Ascending aorta (tissue), 2 donors: ENCODE measurements at places on chromosomes 1 and 21.
A peak's percentile ranks its signal among the peaks of the same experiment; 100 is the strongest.

- H3K27ac ChIP-seq, result no peak overlapping the region
- DNase-seq, result no peak
- H3K4me1 ChIP-seq, result peaks cover 24% of the 10 kb centered on the region
These were observed 122.0 kb downstream of the ETS2 start for GRCh38 chr21:38927776-38928175.

- H3K27ac ChIP-seq, result no peak overlapping the region
- no peaks in the 10 kb centered on the region for H3K27me3 ChIP-seq
- no peaks in the 10 kb centered on the region for H3K4me1 ChIP-seq
These were observed 10.6 kb downstream of the RGSL1 start for GRCh38 chr1:182460550-182460951.

DNA sequence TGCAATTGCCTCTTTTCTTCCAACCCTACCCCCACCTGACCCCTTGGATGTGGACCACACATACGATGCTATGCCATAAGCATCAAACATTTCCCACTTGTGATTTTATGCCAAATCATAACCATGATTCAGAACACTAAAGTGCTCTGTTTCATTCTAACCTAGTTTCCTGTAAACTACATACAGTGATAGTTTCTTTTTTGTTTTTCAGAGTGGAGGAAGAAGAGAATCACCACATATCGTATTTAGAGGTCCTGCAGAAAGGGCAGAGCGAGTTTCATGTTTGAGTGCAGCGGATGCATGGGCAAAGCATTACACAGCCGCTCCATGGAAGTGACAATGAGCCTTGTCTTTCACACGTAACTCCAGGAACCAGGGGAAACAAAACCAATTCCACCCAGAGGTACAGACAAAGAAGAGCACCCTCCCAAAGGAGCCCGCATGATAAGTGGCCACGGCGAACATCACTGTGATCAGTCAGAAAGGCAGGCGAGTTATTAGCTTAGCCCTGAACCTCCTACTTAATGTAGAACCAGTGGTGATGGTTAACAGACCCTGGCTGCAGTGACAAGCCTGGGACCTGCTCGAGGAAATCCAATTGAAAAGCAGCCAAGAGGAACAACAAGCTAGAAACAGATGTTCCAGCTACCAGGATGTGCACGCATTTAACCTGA is 64.0 kb upstream of the ZNF281 start:
- no peak for DNase-seq
- no peak overlapping the region for H3K27ac ChIP-seq
- H3K4me1 ChIP-seq, result no peaks in the 10 kb centered on the region
- no peak overlapping the region for H3K4me3 ChIP-seq

DNA sequence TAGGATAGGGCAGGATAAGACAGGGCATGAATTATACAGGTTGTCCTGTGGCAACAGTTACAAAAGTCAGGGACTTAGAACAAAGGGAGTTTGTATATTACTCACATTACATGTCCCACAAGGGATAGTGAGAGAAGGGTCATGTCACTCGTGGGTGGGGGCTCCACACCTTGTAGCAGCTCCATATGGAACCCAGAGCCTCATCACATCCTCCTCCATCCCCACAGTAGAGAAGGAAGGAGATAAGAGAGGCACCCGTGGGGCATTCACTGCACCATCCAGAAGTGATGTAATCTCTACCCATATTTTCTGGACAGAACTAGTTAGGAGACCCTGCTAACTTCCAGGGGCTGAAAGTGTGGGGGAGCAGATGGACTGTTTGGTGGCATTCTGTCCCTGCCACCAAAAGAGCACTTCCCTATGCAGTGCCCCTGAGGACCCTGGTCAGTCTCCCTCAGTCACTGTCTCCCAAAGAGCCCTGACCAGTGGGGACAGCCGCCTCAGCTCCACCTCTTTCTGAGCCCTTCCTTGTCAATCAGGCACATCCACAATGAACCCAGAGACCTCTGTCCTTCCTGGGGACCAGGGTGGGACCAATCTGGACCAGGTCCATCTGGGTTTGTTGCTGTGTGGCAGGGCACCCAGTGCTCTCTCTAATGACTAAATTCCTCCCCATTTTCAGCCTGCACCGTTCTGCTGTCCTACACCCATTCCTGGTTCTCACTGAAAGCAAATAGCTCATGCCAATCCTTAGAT is 154.8 kb upstream of the ETV3 start:
- no peak overlapping the region for H3K4me3 ChIP-seq
- H3K27me3 ChIP-seq, result no peaks in the 10 kb centered on the region
- no peaks in the 10 kb centered on the region for H3K4me1 ChIP-seq
- no peak for DNase-seq

DNA sequence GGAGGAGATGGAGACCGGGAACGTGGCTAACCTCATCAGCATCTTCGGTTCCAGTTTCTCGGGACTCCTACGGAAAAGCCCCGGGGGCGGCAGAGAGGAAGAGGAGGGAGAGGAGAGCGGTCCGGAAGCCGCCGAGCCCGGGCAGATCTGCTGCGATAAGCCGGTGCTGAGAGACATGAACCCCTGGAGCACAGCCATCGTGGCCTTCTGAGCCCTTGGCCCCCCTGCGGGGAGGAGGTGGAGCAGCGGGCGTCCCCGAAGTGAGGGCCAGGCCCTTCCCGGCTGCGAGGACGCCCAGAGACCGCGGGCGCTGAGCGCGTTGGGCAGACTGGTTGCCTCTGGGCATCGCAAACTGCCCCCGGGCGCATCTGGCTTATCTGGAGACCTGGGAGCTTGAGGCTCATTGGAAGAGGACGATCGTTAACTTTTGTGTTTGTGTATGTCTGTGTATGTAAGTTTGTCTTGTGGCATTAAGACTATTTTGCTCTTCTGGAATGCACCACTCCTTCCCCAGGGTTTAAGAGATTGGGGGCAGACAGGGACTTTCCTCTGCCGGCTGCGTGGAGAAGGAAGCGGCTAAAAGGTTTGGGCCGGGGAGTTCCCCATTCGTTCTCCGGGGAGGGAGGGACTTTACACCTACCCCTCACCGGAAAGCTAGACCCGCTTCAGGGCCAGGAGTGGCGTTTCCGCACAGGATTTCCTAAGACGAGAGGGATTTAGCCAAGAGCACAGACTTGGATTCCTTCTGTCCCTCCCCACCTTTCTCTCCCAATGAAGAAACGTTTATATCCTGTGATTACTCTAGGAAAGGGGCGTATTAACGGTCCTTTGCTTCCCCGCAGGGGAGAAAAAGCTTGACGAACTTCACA is 1.4 kb downstream of the IER5 start:
- H3K36me3 ChIP-seq, result no peaks in the 10 kb centered on the region
- no peaks in the 10 kb centered on the region for H3K27me3 ChIP-seq
- peak overlapping the region; percentile 89 for H3K4me3 ChIP-seq

DNA sequence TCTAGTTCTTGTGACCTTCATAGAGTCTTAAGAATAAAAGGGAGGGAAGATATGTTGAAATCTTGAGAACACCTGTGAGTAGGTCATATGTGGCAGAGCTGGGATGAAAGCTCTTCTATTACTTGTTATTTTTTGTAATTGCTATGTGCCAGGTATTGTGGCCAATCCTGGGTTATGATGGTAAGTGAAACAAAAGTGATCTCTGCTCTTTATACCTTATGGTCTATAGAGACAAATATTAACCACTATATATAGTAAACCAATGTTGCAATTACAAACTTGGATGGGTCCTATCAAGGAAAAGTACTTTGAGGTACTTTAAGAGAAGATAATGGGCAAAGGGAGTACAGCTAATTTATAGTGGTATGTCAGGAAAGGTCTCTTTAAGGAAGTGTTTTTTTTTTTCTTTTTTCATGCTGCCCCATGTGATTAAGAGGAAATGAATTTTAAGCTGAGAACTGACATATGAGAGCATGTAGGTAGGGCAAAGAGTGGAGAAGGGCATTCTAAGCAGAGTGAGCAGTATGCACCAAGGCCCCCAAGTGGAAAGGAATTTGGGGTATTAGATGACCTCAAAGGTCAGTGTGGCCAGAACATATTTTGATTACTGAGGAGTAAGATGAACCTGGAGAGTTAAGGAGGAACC is 43.3 kb downstream of the POU2F1 start:
- H3K27me3 ChIP-seq, result no peaks in the 10 kb centered on the region
- no peak overlapping the region for H3K4me3 ChIP-seq
- DNase-seq, result no peak
- no peak overlapping the region for H3K27ac ChIP-seq
- peaks cover 9% of the 10 kb centered on the region for H3K4me1 ChIP-seq

DNA sequence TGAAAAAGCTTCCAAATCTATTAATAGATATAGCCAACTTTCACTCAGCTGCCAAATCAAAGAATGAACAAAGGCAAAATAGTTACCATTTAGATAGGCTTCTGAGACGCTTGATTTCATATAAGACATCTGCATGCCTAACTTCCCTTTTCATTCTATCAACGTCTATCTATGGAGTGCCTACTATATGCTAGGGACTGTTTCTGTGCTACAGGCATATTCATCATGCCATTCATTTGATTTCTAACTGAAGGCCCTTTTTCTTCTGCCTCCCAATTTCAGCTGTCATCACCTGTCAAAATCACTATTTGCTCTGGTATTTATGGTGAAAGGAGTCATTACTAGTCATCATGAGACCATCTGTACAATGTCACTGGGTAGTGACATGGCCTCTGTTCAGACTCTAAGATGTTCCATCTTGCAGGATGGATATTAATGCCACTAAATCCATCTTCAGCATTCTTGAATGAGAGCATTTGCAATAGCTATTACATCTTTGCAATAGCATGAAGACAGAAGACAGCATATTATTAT is 4.3 kb upstream of the KRTAP13-1 start:
- no peaks in the 10 kb centered on the region for H3K36me3 ChIP-seq
- no peak overlapping the region for H3K27ac ChIP-seq
- H3K4me3 ChIP-seq, result no peak overlapping the region
- no peaks in the 10 kb centered on the region for H3K27me3 ChIP-seq
- DNase-seq, result no peak
- no peaks in the 10 kb centered on the region for H3K4me1 ChIP-seq

GRCh38 chr1:187691439-187691838 is 862.7 kb downstream of the PLA2G4A start:
- no peak overlapping the region for H3K4me3 ChIP-seq
- H3K27me3 ChIP-seq, result no peaks in the 10 kb centered on the region
- DNase-seq, result no peak

DNA sequence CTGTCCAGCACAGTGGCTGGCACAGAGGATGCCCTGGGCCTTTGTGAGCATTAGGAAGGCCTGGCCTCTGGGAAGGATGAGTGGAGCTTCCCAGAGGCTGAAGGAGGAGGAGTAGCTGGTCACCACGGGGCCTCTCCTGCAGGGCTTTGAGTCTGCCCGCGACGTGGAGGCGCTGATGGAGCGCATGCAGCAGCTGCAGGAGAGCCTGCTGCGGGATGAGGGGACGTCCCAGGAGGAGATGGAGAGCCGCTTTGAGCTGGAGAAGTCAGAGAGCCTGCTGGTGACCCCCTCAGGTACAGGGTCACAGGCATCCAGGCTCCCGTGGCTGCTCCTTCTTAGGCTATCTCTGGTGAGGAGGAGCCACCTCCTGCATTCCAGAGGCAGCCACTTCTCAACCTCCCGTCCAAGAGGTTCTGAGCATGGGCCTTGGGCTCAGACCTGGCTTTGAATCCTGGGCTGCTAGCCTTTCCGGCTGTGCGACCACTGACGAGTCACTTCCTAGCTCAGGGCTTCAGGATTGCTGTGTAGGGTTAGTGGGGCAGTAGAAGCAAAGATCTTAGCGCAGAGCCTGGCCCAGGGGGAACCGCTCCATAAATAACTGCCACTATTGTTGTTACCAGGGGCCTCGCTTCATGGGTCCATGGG is 14.0 kb downstream of the SESN2 start:
- H3K4me3 ChIP-seq, result no peak overlapping the region
- H3K27ac ChIP-seq, result no peak overlapping the region
- no peaks in the 10 kb centered on the region for H3K27me3 ChIP-seq

DNA sequence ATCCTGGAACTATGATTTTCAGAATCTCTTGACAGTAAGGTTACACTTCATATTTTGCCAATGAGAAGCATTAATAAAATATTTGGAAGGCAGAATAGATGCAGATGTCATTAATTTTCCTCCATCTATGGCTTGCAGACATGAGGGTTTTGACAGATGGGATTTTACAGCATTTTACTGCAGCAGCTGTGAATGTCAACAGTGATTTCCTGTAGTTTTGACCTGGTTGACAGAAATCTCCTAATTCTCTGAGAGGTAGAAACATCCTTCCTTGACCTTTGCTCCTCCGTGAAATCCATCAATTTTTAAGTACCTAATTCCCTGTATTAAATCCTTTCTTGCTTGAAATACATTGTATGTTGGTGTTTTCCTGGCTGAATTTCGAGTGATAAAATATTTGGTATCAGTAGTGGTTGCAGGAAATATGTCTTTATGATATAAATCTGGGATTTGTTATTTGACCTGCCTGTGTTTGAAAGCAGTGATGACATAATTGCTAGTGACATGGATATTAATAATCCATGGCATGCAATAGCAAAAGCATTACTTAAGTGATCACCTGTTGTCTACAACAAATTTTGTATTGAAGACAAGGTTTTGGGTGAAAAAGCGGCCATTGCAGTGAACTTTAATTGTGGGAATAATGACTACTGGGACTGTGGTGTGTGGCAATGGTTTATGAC is 73.9 kb downstream of the HLX start:
- no peak for DNase-seq
- H3K27me3 ChIP-seq, result no peaks in the 10 kb centered on the region
- no peaks in the 10 kb centered on the region for H3K4me1 ChIP-seq
- H3K36me3 ChIP-seq, result no peaks in the 10 kb centered on the region

DNA sequence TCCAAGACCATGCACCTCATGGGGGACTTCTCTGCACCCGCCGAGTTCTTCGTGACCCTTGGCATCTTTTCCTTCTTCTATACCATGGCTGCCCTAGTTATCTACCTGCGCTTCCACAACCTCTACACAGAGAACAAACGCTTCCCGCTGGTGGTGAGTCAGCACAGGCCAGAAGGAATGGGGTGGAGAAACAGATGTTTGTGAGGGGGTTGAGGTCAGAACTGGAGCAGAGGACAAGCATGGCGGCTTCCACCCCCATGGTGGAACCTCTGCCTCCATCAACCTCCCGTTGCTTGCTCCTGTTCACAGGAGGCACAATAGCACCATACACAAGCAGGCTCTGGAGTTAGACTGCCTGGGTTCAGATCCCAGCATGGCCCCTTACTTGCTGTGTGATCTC is 6.9 kb upstream of the ATXN7L2 start:
- DNase-seq, result no peak
- no peaks in the 10 kb centered on the region for H3K4me1 ChIP-seq
- H3K27ac ChIP-seq, result no peak overlapping the region
- no peak overlapping the region for H3K4me3 ChIP-seq
- H3K36me3 ChIP-seq, result peaks cover 3% of the 10 kb centered on the region

DNA sequence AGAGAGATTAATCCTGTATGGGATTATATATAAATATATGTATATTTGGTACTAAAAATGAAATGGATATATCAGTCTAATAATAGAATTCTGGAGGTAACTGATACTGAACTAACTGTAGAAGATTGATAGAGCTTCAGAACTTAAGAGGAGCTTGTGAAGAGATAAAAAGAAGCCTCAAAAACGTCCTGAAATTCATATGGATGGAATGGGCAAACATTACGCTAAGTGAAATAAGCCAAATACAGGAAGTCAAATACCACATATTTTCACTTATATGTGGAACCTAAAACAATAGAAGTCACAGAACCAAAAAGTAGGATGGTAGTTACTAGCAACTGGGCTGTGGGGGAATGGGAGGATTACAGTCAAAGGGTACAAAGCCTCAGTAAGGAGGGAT is 36.0 kb upstream of the ADGRL4 start:
- no peaks in the 10 kb centered on the region for H3K27me3 ChIP-seq
- no peaks in the 10 kb centered on the region for H3K4me1 ChIP-seq
- H3K4me3 ChIP-seq, result no peak overlapping the region
- no peaks in the 10 kb centered on the region for H3K36me3 ChIP-seq
